ENCODE measurements at places on chromosomes 2 and 18. TPM values are rescaled to one million over a fixed set of nuclear protein-coding genes. Genes with fewer than 3 reads are reported as not detected.

Gene MOGAT1
- 0.22 TPM for total RNA-seq

Gene KCNJ3
- 2.9 TPM for total RNA-seq

Gene PTPRM
- 160 TPM for total RNA-seq

Gene POMC
- total RNA-seq = 2.6 TPM

Gene PARD3B
- total RNA-seq = 30.6 TPM

Gene RBM44
- total RNA-seq = 1.5 TPM

DNA sequence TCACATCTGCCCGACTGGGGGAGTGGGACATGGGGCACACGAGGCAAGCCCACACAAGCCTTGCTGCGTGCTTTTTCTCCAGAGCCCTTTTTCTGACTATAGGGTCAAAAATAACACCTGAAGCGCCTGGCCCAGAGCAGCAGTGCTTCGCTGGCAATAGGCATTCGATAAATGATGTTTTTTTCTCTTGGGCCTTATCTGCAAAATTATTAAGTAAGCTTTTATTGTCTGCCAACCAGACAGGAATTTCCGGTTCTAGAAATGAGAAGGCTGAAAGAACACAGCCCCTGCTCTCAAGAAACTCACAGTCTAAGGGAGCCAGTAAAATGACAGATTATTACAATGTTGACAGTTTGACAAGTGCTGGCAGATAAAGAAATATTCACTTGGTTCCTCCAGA is 2.7 kb upstream of the TMBIM1 start:
- no peak for DNase-seq

- DNase-seq = no peak
Observed at GRCh38 chr2:179796213-179797007, 65.0 kb downstream of the ZNF385B start.
